Cardiac muscle cell (in vitro differentiated cells and primary cell): ENCODE measurements at places on chromosomes 16 and 17. TPM values are rescaled to one million over a fixed set of nuclear protein-coding genes. Genes with fewer than 3 reads are reported as not detected.

OR2C1 gene
- total RNA-seq: 1.1 TPM in 1 of 2 replicates, not detected in the other

DNA sequence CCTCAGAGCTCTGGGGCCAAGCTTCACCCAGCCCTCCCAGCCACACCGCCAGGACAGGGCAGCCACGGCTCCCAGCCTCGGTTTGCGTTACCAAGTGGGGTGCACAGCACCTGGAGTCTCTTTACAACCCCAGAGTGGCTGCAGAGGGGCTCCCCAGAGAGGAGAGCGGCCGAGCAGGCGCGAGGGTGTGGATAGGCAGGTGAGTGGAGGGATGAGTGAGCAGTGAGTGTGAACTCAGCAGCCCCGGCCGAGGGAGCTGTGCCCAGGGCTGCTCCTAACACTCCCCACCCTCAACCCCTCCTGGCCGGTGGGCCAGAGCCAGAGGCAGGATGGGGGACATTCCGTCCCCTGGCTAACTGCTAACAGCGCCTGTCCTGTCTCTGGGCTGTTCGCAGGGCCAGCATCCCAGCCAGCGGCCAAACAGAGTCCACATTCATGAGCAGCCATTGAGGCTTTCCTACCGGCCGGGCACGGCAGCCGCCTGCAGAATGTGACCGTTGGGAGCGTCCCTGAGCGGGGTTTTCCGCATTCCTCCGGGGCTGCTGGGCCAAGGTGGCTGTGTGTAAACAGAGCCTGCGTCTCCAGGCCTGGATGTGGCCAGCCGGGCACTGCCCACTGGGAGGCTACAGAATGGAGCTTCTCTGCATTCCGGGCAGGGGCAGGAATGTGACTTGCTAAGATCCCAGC is 5.3 kb downstream of the ZNF469 start:
- no peak for DNase-seq
- no peak overlapping the region for H3K4me3 ChIP-seq
- H3K36me3 ChIP-seq: no peaks in the 10 kb centered on the region

DNA sequence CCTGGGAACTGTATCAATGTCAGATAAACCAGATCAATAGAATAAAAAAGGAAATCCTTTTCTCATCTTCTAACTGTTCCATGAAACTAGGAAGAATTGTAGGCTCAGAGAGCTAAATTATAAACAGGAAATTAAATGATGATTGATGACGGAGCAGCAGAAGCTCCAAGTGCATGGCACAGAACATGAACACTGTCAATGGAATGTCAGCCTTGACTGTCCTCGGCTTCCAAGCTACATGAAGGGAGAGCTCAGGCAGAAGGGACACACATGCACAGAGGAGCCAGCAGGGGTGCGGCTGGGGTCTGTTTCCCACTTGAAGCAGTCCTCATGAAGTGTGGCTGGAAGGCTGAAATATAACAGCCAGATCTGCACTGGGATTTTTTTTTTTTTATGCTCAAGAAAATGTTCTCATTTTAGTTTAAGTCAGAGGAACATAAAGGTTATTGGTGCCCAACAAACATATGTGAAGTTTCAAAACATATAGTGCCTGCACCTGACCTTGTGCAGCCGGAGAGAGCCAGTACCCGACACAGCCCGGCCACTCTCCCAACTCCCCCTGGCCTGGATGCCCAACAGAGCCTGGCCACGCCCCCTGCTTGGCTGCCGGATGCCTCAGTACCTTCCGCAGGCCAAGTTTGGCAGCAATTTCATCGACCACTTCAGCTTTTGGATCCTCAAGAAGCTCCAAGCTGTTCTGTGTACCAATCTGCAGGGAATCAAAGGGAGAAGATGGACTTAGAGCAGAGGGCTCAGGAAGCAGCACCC is 37.0 kb downstream of the NPLOC4 start:
- DNase-seq: no peak
- no peaks in the 10 kb centered on the region for H3K27me3 ChIP-seq
- H3K4me3 ChIP-seq: no peak overlapping the region
- no peak overlapping the region for H3K27ac ChIP-seq

GRCh38 chr17:7916808-7917207 is 719 bp upstream of the RNF227 start:
- H3K36me3 ChIP-seq: no peaks in the 10 kb centered on the region
- H3K4me1 ChIP-seq: peaks cover 11% of the 10 kb centered on the region
- H3K27ac ChIP-seq: no peak overlapping the region
- no peak overlapping the region for H3K4me3 ChIP-seq
- no peaks in the 10 kb centered on the region for H3K27me3 ChIP-seq

SPNS2 gene
- 1.0 and 3.5 TPM in 2 replicates for total RNA-seq

ABCC3 gene
- not detected in 2 replicates for total RNA-seq

GRCh38 chr17:75693500-75694481 is 26.7 kb downstream of the SAP30BP start:
- peak; percentile 81 for DNase-seq
- H3K4me1 ChIP-seq: peaks cover 5% of the 10 kb centered on the region
- peak overlapping the region; percentile 45 for H3K27ac ChIP-seq
- H3K36me3 ChIP-seq: no peaks in the 10 kb centered on the region

DNA sequence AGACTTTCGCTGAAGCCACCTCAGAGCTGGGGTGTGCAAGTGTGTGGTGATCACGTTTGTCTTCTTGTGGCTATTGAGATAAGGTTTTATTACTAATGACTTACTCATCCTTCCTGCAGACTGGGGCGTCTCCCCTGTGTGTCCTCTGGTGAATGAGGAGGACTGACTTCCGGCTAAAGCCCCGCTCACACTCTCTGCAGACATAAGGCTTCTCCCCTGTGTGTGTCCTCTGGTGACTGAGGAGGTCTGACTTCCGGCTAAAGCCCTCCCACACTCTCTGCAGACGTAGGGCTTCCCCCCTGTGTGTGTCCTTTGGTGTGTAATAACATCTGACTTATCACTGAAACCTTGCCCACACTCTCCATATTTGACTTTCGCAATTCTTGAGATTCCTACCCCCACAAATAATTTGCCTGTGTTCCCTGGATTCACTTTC is 19.4 kb downstream of the PRDM7 start:
- H3K4me3 ChIP-seq: no peak overlapping the region
- no peaks in the 10 kb centered on the region for H3K4me1 ChIP-seq
- H3K36me3 ChIP-seq: no peaks in the 10 kb centered on the region
- no peak overlapping the region for H3K27ac ChIP-seq

GRCh38 chr16:56916571-56917403 is 15.2 kb upstream of the HERPUD1 start:
- H3K27me3 ChIP-seq: no peaks in the 10 kb centered on the region
- H3K27ac ChIP-seq: no peak overlapping the region
- peaks cover 17% of the 10 kb centered on the region for H3K4me1 ChIP-seq
- H3K36me3 ChIP-seq: no peaks in the 10 kb centered on the region
- no peak overlapping the region for H3K4me3 ChIP-seq

KCNH6 gene
- total RNA-seq: 0.06 and 0.11 TPM in 2 replicates

CNTNAP4 gene
- total RNA-seq: 0.18 and 1.1 TPM in 2 replicates

PLEKHG4 gene
- 3.6 and 6.8 TPM in 2 replicates for total RNA-seq

TBX21 gene
- 1.0 and 2.9 TPM in 2 replicates for total RNA-seq

GRCh38 chr16:16019488-16019887 is 70.1 kb downstream of the ABCC1 start:
- no peaks in the 10 kb centered on the region for H3K4me1 ChIP-seq
- H3K27ac ChIP-seq: no peak overlapping the region
- peaks cover 5% of the 10 kb centered on the region for H3K36me3 ChIP-seq
- no peak overlapping the region for H3K4me3 ChIP-seq

GRCh38 chr16:68756239-68756915 is 19.3 kb downstream of the CDH1 start:
- no peak overlapping the region for H3K4me3 ChIP-seq
- no peaks in the 10 kb centered on the region for H3K4me1 ChIP-seq
- H3K27me3 ChIP-seq: no peaks in the 10 kb centered on the region
- H3K27ac ChIP-seq: no peak overlapping the region

NEUROD2 gene
- total RNA-seq: not detected in 2 replicates

DNA sequence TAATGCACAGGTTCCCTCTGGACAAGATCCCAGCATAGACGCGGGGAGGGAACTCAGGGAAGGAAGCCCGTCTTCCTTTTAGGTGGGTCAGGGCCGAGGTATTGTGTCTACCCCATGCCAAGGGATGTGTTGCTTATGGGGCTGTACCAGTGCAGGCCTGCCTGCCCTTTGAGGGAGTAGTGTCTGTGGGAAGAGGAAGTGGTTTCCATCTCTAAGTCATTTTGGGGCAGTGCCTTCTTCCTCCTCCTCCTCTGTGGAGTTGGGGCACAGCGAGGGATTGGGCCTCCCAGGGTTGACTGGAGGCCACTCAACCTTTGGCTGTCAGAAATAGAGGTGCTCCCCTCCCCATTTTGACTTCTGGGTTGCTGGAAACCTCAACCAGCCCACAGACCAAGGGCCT is 26.5 kb downstream of the GJD3 start:
- no peak overlapping the region for H3K4me3 ChIP-seq
- H3K27ac ChIP-seq: no peak overlapping the region
- H3K36me3 ChIP-seq: no peaks in the 10 kb centered on the region
- H3K27me3 ChIP-seq: no peaks in the 10 kb centered on the region

- H3K27ac ChIP-seq: peak within 1 kb of the TSS; percentile 75
- H3K36me3 ChIP-seq: no peaks in the 10 kb centered on the region
- peak within 1 kb of the TSS; percentile 93 for H3K4me3 ChIP-seq
- no peaks in the 10 kb centered on the region for H3K4me1 ChIP-seq
Measured at GRCh38 chr17:11598274-11599221, at the start of gene DNAH9. Gene DNAH9 (plus strand): TSS chr17:11598470. CDS start chr17:11598499, 29 bp downstream.

GRCh38 chr16:50534556-50534955 is 13.6 kb upstream of the NKD1 start:
- no peak overlapping the region for H3K27ac ChIP-seq
- DNase-seq: no peak
- no peaks in the 10 kb centered on the region for H3K4me1 ChIP-seq

PYCARD gene
- 1.4 and 2.7 TPM in 2 replicates for total RNA-seq

DNA sequence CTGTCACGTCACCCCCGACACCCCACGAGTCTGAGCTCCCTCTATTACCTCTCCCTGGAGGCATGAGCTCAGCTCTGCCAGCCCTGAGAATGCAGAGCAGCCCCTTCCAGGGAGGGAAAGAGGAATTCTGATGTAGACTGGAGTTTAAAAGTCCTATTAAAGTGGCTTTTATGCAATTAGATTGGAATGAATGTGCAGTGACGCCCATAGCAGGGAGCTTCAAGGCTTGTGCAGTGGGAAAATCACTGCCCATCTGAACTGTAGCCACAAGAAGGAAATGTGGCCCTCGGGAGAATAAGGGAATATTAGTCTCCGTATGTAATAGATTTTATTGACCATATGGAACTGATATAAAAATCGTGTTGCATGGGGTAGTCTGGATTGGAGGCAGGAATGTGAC is 66.9 kb downstream of the ZNF423 start:
- no peaks in the 10 kb centered on the region for H3K27me3 ChIP-seq
- no peaks in the 10 kb centered on the region for H3K36me3 ChIP-seq
- peak; percentile 12 for DNase-seq
- no peak overlapping the region for H3K27ac ChIP-seq
- no peaks in the 10 kb centered on the region for H3K4me1 ChIP-seq

GRCh38 chr16:87190288-87191230 is 126.6 kb downstream of the C16orf95 start:
- no peaks in the 10 kb centered on the region for H3K36me3 ChIP-seq
- H3K27ac ChIP-seq: no peak overlapping the region
- no peaks in the 10 kb centered on the region for H3K27me3 ChIP-seq
- DNase-seq: no peak
- H3K4me3 ChIP-seq: no peak overlapping the region
- no peaks in the 10 kb centered on the region for H3K4me1 ChIP-seq

- H3K36me3 ChIP-seq: no peaks in the 10 kb centered on the region
- no peaks in the 10 kb centered on the region for H3K4me1 ChIP-seq
- H3K27me3 ChIP-seq: no peaks in the 10 kb centered on the region
- DNase-seq: peak; percentile 63
- no peak overlapping the region for H3K4me3 ChIP-seq
Measured at GRCh38 chr17:39231591-39232551, 6.1 kb upstream of the STAC2 start.

- no peak overlapping the region for H3K4me3 ChIP-seq
- no peaks in the 10 kb centered on the region for H3K36me3 ChIP-seq
Measured at GRCh38 chr16:50627419-50627818, 53.7 kb downstream of the SNX20 start.

- no peak overlapping the region for H3K4me3 ChIP-seq
- no peaks in the 10 kb centered on the region for H3K27me3 ChIP-seq
Measured at GRCh38 chr16:70396246-70396904, 42.5 kb downstream of the ST3GAL2 start.

RASD1 gene
- total RNA-seq: 17.1 and 28.4 TPM in 2 replicates

- DNase-seq: no peak
- no peaks in the 10 kb centered on the region for H3K36me3 ChIP-seq
- peaks cover 37% of the 10 kb centered on the region for H3K4me1 ChIP-seq
- peak overlapping the region; percentile 99 for H3K4me3 ChIP-seq
Measured at GRCh38 chr16:4317532-4318450, 1.9 kb downstream of the GLIS2 start.

- H3K27me3 ChIP-seq: peaks cover 50% of the 10 kb centered on the region
- DNase-seq: no peak
- no peak overlapping the region for H3K27ac ChIP-seq
- H3K36me3 ChIP-seq: no peaks in the 10 kb centered on the region
- H3K4me3 ChIP-seq: no peak overlapping the region
- no peaks in the 10 kb centered on the region for H3K4me1 ChIP-seq
Measured at GRCh38 chr17:39867084-39867879, 720 bp upstream of the ZPBP2 start.

DNA sequence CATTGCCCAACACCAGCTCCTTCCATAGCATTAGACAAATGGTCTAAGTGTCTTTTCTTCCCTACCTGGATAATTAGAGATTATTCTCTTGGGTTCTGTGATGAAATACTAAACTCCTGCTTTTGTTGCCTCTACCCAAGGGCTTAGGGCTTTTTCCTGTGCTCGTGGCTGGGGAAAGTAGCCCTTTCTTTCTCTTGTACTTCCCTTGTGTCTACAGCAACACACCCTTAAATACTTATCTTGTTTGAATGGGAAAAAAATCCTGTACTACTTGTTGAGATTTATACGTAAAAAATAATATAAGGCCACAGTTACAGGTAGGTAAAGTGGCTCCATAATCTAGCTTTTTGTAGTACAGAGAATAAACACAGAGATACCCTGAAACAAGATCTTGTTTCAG is 7.0 kb upstream of the NACA2 start:
- no peak overlapping the region for H3K4me3 ChIP-seq
- DNase-seq: no peak
- no peaks in the 10 kb centered on the region for H3K36me3 ChIP-seq

- peak overlapping the region; percentile 98 for H3K4me3 ChIP-seq
- H3K27me3 ChIP-seq: no peaks in the 10 kb centered on the region
- H3K27ac ChIP-seq: peak overlapping the region; percentile 79
- H3K4me1 ChIP-seq: peaks cover 6% of the 10 kb centered on the region
Measured at GRCh38 chr16:30076276-30076791, 540 bp downstream of the PPP4C start.
